Cardiac septum (tissue), 1 donor: ENCODE measurements at places on chromosomes 4 and X.

DNA sequence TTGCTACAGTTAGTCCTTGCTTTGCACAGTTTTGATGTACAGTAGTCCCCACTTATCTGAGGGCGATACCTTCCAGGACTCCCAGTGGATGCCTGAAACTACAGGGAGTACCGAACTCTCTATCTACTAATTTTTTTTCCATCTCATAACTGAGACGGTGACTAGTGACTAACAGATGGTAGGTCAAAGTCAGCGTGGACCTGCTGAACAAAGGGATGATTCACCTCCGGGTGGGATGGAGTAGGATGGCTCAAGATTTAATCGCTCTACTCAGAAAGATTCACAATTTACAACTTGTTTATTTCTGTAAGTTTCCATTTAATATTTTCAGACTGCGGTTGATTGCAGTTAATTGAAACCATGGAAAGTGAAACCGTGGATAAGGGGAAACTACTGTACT is 655.8 kb downstream of the ZNF674 start:
- DNase-seq, result no peak

DNA sequence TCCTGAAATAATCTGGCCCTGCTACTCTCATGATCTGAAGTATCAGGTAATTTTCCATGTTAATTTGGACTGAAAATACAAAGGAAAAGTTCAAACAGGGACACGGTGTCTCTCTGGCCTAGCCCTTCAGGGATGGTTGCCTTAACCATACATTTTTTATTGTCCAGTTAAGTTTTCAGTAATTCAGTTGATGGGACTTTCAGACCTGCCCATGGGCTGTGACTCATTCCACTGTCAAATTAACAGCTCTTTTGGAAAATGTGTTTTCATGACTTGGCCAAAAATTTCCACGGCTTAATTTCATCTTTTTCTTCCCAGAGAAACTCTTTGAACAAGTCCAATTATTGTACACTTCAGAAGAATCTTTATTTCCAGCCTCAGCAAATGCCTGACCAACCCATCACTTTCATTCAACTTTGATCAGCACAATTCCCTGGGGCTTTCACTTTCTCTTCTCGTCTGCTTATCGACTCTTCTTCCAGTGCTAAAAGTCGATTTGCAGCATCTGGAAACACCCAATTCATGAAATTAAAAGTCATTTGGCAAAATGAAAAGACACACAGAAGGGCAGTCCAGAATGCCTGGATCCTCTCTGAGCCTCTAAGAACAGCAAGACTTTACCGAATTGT is 293.9 kb downstream of the RAB28 start:
- no peak for DNase-seq

GRCh38 chr4:163280703-163281519 is 51.5 kb downstream of the NPY1R start:
- DNase-seq, result no peak

GRCh38 chrX:148580016-148580415 is 79.6 kb downstream of the AFF2 start:
- no peak for DNase-seq

GRCh38 chr4:27326991-27327390 is 466.4 kb downstream of the STIM2 start:
- DNase-seq, result no peak

DNA sequence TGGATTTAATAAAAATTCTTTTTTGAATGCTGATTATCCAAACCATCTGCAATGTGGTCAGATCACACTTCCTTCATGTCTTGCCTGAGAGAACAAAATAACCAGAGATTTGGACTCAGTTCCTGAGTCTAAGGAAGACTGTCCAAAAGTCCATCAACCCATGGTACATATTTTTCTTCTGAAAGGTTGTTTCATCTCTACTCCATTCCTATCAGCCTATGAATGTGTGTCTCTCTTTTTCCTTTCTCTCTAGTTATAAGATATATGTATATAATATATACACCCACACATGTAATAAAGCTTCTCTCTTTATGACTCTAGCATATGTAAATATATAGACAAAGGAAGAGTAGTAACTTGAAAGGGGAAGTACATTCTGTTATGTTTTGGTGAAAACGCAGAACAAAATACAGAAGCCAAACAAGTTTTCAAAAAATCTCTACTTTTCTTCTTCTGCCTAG is 226.9 kb downstream of the ARHGAP24 start:
- no peak for DNase-seq

GRCh38 chr4:75895744-75896314 is 6.4 kb downstream of the PPEF2 start:
- DNase-seq, result no peak
